ENCODE measurements at places on chromosomes 5 and 9. TPM values are rescaled to one million over a fixed set of nuclear protein-coding genes. Genes with fewer than 3 reads are reported as not detected.

GRCh38 chr9:129078691-129079503, 2.0 kb upstream of the DOLPP1 start:
- H3K27me3 ChIP-seq: no peaks in the 10 kb centered on the region
- H3K4me1 ChIP-seq: peaks cover 68% of the 10 kb centered on the region
- no peak for DNase-seq
- peak overlapping the region; percentile 25 for H3K27ac ChIP-seq
- no peak overlapping the region for H3K4me3 ChIP-seq

DNA sequence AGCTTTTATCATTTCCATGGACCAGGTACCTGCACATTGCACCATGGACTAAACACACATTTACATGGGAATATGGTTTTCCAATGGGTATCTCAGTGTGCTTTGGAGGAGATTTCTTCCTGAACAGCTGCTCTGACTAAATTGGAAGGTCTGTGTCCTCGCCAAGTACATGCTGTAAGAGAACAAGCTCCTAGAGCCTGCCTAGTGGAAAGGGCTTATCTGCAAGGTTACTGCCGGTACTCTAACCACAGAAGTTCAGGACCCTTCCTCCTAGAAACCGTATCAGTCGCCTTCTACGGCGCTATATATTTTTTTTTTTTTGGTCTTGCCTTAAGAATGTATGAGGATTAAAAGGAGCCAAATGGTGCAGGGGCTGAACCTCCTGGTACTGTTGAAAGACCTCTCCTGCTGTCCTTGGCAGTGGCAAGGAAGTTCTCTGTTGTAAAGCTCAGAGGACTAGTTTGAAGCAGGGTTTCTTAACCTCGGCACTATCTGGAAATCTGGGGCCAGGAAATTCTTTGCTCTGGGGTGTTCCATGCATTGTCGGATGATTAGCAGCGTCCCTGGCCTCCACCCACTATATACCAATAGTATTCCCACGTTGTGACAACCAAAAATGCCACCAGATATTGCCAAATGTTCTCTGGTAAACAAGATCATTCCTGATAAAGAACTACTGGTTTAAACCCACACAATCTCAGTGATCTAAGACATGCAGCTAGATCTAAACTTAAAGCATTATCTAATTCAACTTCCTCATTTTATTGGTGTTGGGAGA, 107.4 kb downstream of the FBXO38 start:
- DNase-seq: no peak
- H3K36me3 ChIP-seq: no peaks in the 10 kb centered on the region
- no peaks in the 10 kb centered on the region for H3K4me1 ChIP-seq
- H3K27ac ChIP-seq: no peak overlapping the region
- no peaks in the 10 kb centered on the region for H3K27me3 ChIP-seq
- H3K4me3 ChIP-seq: no peak overlapping the region

DNA sequence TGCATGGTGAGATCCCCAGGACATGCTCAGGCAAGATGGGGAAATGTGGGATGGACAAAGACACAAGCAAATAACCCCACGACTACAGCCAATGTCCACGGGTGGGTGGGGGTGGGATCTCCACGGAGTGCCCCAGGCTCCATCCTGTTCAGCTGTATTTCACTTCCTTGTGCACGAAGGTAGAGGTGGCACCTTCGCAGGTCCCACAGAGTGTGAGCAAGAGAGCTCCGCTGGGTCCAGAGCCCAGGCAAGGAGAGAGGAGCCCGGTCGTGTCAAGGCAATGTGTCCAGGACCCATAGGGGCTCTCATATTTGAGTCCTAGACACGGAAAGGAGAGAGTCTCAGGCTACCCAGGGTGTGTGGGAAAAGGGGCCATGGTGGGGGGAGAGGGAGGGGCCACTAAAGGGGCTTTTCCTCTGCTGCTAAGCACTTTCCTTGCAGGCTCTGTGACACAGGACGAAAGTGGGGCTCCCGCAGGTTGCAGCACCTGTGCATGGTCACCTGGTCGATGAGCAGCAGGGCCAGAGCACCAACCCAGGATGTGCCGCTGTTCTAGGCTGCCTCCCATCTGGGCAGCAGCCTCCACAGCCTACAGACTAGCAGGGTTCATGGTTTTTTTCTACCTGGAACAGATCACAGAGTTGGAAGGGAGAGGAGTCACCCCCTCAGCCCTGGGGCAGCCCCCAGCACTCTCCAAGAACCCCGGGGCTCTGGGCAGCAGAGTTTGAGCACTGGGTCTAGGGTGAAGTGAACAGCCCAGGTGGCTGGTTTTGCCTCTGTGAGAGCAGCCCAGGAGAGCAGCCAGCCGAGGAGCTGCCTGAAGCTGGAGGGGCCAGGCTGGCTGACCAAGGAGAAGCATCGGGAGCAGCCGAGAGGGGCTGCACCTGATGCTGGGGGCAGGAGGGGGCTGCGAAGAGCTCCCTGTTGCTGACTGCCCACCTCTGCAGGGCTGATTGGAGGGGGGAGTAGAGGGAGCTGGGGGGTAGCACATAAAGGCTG, 100.7 kb upstream of the MVB12B start:
- no peak for DNase-seq
- H3K4me3 ChIP-seq: no peak overlapping the region
- H3K4me1 ChIP-seq: no peaks in the 10 kb centered on the region
- no peak overlapping the region for H3K27ac ChIP-seq
- H3K27me3 ChIP-seq: no peaks in the 10 kb centered on the region

DNA sequence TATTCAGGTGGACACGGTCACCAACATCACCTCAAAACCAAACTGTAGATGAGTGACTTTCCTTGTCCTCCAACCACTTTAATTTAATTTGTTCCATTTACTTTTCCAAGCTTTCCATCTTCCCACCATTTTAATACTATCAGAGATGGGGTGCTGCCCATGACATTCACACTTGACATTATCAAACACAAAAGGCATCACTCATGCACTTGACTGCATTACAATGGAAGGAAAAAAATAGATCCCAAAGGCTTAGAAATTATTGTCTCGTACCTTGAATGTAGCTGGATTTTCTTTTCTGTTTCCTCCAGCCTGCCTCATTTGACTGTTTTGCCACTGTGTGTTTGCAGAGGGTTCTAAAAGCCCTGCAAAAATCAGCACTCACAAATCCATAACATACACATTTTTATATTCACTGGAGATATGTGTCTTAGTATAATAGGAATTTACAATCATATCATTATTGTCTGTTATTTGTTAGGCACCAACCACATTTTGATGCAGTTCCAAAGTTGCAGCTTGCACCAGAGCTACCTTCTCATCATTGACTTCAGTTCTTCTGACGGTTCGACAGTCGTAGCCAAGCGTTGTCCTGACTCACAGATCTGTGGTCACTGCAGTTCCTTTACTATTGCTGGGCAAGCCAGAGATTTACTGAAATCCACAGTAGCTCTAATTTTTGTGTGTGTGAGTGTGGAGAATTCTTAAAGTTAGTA, 712.3 kb upstream of the WWC1 start:
- H3K27me3 ChIP-seq: no peaks in the 10 kb centered on the region
- no peaks in the 10 kb centered on the region for H3K4me1 ChIP-seq
- no peaks in the 10 kb centered on the region for H3K36me3 ChIP-seq
- no peak overlapping the region for H3K4me3 ChIP-seq
- no peak for DNase-seq
- H3K27ac ChIP-seq: no peak overlapping the region

DNA sequence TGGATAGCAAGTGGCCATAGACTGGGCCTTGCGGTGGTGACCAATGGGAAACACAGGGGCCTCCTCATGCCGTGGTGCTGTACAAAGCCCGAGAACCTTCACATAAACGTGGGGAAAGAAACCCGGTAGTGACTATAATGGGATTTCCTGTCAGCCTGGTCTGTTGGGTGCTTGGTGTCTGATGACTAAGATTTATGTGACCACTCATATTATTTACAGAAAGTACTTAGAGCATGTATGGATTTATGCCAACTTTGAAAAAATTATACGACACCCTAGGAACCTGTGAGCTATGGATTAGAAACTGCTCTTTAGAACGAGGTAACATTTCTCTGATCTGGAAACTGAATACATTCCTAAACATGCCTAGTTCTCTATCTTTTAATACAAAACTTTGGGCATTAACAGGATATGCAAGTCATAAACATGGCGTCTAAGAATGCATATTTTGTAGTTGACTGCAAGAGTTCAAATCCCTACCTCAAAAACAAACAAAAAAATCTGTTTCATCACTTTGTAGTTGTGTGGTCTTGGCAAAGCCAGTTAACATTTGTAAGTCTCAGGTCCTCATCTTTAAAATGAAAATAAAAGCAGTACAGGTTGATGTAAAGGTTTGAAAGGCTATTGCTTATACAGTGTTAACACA, 85.4 kb downstream of the TMEM167A start:
- DNase-seq: no peak
- H3K4me3 ChIP-seq: no peak overlapping the region
- H3K36me3 ChIP-seq: no peaks in the 10 kb centered on the region
- H3K4me1 ChIP-seq: no peaks in the 10 kb centered on the region
- H3K27ac ChIP-seq: no peak overlapping the region

GRCh38 chr5:56612759-56613158, 202.6 kb upstream of the MAP3K1 start:
- no peaks in the 10 kb centered on the region for H3K36me3 ChIP-seq
- no peaks in the 10 kb centered on the region for H3K27me3 ChIP-seq
- H3K27ac ChIP-seq: no peak overlapping the region

Gene MEIKIN
- not detected for total RNA-seq

Gene CD72
- 2.7 TPM for total RNA-seq

Gene SVEP1
- total RNA-seq: 2.3 TPM

Gene EXOC3
- total RNA-seq: 19.4 TPM

Gene PLEKHG4B
- total RNA-seq: 0.13 TPM
